ENCODE measurements at places on chromosomes 11 and 22.

- no peak for DNase-seq
Observed at GRCh38 chr11:10415817-10416392, 39.2 kb upstream of the AMPD3 start.

GRCh38 chr11:72631806-72632731 lies 42.2 kb downstream of the PDE2A start:
- no peak for DNase-seq

DNA sequence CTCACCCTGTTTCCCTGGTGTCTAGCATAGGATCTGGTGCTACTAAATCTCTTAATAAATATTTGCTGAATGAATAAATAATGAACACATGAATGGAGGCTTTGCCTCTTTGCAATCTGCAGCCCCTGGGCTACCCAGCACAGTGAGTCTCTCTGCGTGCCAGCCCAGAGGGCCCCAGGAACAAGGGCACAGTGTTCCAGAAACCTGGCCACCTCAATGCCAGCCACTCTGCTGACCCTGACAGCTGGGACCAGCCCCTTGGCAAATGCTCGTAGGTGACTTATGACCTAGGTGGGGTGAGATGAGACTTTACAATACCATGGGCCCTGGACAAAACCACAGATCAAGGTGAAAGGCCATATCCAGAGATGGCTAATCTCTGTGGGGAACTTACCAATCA lies 31.6 kb downstream of the UQCR10 start:
- no peak for DNase-seq

- no peak for DNase-seq
Observed at GRCh38 chr22:46969491-46969890, 207.0 kb downstream of the TBC1D22A start.

DNA sequence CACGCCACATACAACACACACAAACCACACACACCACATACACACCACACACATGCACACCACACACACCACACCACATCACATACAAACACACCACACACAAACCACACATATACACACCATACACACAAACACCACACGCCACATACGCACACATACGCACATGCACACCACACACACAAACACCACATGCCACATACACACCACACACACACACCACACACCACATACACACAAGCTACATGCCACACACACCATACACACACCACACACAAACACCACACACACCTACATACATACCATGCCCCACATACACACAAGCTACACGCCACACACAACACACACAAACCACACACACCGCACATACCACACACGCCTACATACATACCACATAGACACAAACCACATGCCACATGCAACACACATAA lies 15.7 kb upstream of the TH start:
- no peak for DNase-seq

DNA sequence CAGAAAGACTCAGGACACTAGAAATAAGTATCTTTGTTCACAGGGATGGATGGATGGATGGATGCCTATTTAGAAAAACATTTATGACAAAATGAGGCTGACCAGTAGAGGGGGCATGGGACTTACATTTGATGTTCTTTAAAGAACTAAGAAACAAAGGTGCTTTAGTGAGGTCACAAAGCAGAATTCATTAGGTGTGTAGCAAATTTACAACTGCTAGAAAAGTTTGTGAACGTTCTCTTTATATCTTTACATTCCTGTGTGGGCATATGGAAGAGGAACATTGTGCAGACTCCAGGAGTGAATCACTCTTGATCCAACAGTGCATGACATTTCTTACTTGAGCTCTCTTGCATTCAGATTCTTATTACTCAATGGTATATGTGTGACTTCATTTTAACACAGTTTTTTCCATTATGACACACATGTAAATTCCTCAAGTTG lies 15.8 kb upstream of the SIK2 start:
- peak; percentile 54 for DNase-seq

GRCh38 chr11:117950301-117950700 lies 21.1 kb upstream of the TMPRSS13 start:
- DNase-seq = no peak

DNA sequence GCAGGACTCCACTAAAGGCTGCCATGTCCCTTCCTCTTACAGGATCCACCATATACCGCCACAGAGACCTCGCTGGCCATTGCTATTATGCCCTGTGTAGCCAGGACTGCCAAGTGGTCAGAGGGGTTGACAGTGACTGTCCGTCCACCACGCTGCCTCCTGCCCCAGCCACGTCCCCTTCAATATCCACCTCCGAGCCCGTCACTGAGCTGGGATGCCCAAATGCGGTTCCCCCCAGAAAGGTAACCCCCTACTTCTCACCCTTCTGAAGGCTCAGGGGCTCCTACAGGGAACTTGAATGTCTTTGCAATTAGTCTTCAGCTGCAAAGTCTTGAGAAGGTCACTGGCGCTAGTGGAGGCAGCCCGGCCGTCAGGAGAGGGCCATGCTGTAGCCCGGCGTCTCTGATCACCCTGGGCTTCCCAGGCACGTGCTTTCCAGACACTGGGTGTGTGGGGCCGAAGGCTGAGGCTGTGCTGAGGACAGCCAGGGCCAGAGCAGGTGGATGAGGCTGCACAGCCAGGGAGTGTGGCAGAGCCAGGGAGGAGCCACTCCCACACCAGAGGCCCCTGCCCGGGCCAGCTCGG lies 30.0 kb upstream of the MUC5B start:
- DNase-seq = no peak

DNA sequence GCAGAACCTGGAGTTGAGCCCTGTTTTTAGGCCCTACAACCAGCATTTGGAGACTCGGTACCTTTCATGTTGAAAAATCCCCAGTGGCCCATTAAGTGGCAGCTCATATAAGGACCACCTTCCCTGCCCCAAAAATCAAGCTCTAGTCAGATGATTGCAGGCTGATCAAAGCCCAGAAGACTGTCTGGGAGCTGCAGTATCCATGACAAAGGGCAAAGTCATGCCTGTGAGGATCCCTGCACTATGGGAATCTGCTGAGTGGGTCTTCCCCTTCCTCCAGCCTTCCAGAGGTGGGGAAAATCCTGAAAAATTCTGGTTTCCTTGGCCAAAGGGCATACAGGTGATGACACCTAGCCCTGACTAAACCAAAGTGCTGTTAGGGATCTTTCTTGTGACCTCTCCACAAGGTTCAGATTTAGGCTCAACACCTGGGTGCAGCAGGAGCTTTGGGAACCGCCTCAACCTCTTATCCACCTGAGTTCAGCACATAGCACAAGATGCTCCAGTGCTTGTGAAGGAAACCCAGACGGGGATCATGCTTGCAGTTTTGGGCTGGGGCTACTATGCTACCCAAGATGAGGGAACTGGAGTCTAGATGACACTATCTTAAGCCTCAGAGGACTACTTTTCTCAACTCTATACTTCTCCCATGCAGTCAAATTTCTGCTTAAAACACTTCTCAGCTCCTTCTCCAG lies 1.2 kb upstream of the TRIM3 start:
- DNase-seq = no peak

DNA sequence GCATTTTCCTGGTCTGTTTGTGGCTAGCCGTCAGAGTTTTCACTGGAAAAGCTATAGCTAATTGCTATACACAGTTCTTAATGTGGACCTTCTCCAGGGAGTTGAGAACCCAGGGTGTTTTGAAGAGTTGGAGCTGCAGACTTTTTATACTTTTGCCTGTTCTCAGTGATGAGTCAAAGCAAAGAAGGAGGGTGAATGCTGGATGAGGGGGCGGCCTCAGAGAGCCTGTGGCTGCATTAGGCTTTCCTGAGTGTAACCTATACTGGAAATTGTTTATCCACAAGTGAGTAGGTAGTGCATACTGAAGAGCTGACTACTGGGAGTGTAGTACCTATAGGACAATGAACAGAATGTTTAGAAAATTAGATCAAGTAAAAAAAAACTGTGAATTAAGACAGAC lies 79.7 kb upstream of the HORMAD2 start:
- DNase-seq = peak; percentile 30

DNA sequence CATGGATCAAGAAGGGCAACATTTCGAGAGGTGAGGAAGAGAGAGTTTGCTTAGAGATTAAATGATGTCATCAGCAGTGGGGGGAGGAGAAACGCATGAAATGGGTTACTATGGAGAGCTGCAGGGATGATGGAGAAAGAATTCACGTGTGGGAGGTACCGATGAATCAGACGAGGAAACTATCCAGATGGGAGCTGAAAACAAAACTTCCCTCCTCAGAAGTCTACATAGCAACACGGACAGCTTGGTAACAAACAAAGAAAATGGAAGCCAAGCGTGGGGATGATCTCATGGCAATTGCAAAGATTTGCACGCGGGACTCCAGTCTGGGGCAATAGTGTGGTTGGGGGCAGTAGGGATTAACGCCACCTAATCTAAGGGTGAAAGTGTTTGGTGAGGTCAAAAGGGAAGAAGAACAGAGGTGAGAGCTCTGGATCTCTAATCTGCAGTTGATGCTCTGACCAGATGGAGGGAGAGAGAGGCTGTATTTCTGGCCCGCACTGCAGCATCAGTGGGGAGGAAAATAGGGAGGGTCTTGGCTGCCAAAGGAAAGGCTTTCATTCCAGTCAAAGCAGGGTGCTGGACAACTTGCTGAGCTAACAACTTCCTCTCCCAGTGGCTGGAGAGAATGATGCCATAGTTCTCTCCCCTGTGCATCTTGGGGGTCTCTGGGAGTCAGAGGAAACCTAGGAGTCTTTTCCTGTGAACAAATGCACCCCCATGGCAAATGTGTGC lies 43.4 kb upstream of the CSNK2A3 start:
- peak; percentile 84 for DNase-seq

Measured in fibroblast of skin of abdomen (primary cell).